Activated CD4-positive, alpha-beta T cell treated with anti-CD3 and anti-CD28 coated beads for 4 hours (primary cell): ENCODE measurements at places on chromosomes 3 and 15.

DNA sequence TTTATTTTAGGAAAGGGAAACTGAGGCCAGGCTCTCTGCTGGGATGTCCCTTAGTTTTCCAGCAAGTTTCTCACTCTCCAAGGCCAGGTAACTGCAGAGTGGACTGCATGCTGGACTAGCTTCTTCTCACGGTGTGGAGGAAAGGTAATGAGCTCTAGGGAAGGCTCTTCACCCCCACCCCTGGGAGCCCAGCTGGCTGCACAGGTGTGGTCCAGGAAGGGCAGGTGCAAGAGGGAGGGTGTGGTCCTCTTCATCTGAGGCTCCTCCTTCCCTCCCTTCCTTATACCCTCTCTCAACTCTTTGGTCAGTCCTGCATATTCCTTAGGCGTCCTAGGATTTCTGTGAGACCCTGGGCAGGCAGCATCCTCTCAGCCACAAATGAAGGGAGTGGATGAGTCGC, 33.9 kb downstream of the RNU5B-1 start:
- no peak for DNase-seq

DNA sequence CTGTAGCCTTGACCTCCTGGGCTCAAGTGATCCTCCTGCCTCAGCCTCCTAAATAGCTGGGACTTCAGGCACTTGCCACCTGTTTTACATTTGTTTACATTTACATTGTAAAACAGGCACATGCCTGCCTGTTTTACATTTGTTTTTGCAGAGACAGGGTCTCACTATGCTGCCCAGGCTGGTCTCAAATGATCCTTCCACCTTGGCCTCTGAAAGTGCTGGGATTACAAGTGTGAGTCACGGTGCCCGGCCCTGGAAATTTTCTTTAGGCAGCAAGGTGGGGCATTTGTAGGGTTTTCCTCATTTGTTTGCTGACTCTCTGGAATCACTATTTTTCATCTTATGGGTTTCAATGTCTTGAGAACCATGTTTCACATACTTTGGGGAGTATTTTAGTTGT, 25.0 kb downstream of the PIF1 start:
- no peak for DNase-seq

- no peak for DNase-seq
Observed at GRCh38 chr3:12380461-12380860, 91.6 kb downstream of the PPARG start.

DNA sequence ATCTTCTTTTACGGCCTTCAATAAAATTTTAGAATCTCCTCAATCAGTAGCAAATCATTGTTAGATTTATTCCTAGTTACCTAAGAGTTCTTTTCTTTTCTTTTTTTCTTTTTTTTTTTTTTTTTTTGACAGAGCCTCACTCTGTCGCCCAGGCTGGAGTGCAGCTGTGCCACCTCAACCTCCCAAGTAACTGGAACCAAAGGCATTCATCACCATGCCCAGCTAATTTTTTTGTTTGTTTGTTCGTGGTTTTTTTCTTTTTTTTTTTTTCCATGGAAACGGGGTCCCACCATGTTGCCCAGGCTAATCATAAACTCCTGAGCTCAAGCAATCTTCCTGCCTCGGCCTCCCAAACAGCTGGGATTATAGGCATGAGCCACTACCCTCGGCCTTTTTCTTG, 30.4 kb upstream of the AEN start:
- DNase-seq, result no peak

DNA sequence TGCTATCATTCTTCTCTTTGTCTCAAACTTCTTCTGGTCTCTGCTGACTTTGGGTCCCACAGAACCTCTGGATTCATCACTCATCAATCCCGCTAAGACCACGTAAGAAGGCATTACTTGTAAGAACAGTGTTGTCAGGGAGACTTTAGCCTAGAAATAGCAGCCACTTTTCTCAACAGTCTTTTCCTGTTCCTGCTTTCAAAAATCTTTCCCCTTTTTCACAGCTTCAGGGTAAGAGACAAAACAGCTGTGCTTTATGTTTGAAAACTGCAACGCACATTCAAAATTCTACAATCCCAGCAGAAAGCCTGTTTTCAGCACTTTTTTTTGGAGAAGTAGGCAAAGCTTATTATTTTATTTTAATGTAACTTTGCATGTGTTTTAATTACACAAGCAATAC, 42.0 kb upstream of the FAM98B start:
- no peak for DNase-seq
